Left ventricle myocardium inferior (tissue), 1 donor: ENCODE measurements at places on chromosomes 4 and X. TPM values are rescaled to one million over a fixed set of nuclear protein-coding genes. Genes with fewer than 3 reads are reported as not detected.

ARHGEF38 gene
- not detected for total RNA-seq

- H3K27me3 ChIP-seq: no peaks in the 10 kb centered on the region
- H3K36me3 ChIP-seq: no peaks in the 10 kb centered on the region
- peaks cover 56% of the 10 kb centered on the region for H3K4me1 ChIP-seq
- DNase-seq: no peak
- H3K27ac ChIP-seq: no peak overlapping the region
- no peak overlapping the region for H3K4me3 ChIP-seq
Measured at GRCh38 chr4:153523164-153523796, 57.1 kb downstream of the TMEM131L start.

- H3K4me1 ChIP-seq: no peaks in the 10 kb centered on the region
- no peak overlapping the region for H3K4me3 ChIP-seq
- H3K27ac ChIP-seq: no peak overlapping the region
- no peaks in the 10 kb centered on the region for H3K36me3 ChIP-seq
- DNase-seq: no peak
- peaks cover 32% of the 10 kb centered on the region for H3K27me3 ChIP-seq
Measured at GRCh38 chrX:675955-676295, 45.3 kb downstream of the SHOX start.

DNA sequence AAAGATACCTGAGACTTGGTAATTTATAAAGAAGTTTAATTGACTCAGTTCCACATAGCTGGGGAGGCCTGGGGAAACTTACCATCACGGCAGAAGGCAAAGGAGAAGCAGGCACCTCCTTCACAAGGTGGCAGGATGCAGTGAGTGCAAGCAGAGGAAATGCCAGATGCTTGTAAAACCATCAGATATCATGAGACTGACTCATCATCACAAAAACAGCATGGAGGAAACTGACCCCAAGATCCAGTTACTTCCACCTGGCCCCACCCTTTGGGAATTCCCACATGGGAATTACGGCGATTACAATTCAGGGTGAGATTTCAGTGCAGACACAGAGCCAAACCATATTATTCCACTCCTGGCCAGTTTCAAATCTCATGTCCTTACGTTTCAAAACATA is 514.7 kb upstream of the SPANXN1 start:
- no peaks in the 10 kb centered on the region for H3K36me3 ChIP-seq
- no peak overlapping the region for H3K4me3 ChIP-seq
- no peak for DNase-seq

LDB2 gene
- 29.6 TPM for total RNA-seq

DNA sequence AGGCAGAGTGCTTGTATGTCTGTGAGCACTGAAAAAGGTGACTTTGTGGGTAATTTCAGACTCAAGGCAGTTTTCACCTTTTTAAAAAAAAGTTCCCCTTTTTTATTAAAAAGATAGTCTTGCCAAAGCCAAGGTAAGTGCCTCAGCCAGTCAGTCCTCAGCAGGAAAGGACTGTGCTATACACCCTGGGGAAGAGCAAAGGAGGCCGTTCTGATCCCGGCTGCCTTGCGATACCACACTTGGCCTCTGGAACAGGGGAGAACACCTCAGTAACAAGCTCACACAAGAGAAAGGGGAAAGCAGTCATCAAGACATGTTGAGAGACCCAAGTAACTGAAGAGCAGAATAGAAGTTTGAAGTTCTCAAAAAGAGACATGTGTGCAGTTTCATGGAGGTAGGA is 541.7 kb downstream of the BCOR start:
- H3K36me3 ChIP-seq: no peaks in the 10 kb centered on the region
- no peak overlapping the region for H3K4me3 ChIP-seq
- no peak overlapping the region for H3K27ac ChIP-seq
- no peaks in the 10 kb centered on the region for H3K27me3 ChIP-seq

- no peak overlapping the region for H3K4me3 ChIP-seq
- no peaks in the 10 kb centered on the region for H3K36me3 ChIP-seq
- H3K27ac ChIP-seq: no peak overlapping the region
- H3K4me1 ChIP-seq: peaks cover 20% of the 10 kb centered on the region
- peak; percentile 39 for DNase-seq
- no peaks in the 10 kb centered on the region for H3K27me3 ChIP-seq
Measured at GRCh38 chr4:81724925-81725329, 253.2 kb upstream of the RASGEF1B start.

GRCh38 chr4:115655626-115656025 is 542.2 kb upstream of the NDST4 start:
- no peak overlapping the region for H3K4me3 ChIP-seq
- H3K4me1 ChIP-seq: no peaks in the 10 kb centered on the region
- H3K27ac ChIP-seq: no peak overlapping the region
- no peaks in the 10 kb centered on the region for H3K36me3 ChIP-seq
- no peak for DNase-seq

DNA sequence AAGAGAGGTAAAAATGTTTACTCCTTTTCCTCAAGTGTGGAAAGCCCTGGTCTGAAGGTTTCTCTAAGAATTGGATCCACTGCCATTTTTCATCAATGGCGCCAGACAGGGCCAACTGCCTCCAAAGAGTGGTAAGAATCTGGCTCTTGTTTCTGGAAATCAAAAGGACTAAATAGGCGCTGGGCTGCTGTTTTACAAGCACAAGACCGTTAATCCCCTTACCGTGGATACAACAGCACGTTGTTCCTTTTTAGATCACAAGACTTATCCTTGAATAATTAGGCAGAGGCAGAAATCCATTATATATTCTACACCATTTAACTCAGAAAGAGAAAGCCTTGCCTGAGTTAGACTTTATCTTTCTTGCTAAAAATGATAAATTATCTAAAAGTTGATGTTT is 10.6 kb downstream of the CLTRN start:
- no peaks in the 10 kb centered on the region for H3K4me1 ChIP-seq
- H3K4me3 ChIP-seq: no peak overlapping the region
- no peaks in the 10 kb centered on the region for H3K27me3 ChIP-seq
- no peak overlapping the region for H3K27ac ChIP-seq

DCHS2 gene
- total RNA-seq: not detected

DNA sequence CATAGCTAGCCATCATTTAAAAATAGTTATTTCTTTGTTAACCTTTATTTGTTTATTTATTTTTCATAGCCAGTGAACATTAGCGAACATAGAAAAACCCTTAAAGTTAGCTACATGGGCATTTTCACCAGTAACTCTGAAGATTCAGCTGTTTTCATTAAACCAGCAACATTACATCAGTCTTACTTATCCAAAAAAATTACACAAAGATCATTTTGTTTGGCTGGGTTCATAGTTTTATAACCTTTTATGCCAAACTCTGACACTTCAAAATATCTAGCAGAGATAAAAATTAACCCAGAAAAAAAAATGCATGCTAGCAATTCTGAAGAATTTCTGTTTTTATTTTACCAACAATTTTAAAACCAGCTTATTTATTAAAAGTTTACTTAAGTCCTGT is 784.1 kb downstream of the PCDH18 start:
- no peaks in the 10 kb centered on the region for H3K27me3 ChIP-seq
- H3K4me3 ChIP-seq: no peak overlapping the region
- no peaks in the 10 kb centered on the region for H3K4me1 ChIP-seq

DNA sequence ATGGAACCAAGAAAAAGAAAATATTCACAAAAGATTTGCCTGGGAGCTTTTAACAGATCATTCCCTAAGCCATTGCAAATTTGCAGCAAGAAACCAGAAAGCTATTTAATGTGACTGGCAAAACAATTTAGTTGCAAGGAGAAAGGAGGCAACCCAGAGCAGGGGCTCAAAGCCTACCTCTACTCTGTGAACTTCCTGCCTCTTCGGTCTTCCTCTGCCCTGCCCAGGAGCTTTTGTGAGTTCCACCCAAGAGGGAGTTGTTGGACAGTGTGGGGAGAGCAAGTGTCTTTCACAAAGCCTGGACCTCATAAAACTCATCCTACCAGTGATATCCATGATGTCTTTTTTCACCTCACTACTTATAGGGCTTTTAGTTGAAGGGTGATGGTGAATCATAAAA is 107.4 kb downstream of the AFF1 start:
- no peaks in the 10 kb centered on the region for H3K27me3 ChIP-seq
- peaks cover 7% of the 10 kb centered on the region for H3K36me3 ChIP-seq
- peaks cover 100% of the 10 kb centered on the region for H3K4me1 ChIP-seq
- no peak for DNase-seq

DNA sequence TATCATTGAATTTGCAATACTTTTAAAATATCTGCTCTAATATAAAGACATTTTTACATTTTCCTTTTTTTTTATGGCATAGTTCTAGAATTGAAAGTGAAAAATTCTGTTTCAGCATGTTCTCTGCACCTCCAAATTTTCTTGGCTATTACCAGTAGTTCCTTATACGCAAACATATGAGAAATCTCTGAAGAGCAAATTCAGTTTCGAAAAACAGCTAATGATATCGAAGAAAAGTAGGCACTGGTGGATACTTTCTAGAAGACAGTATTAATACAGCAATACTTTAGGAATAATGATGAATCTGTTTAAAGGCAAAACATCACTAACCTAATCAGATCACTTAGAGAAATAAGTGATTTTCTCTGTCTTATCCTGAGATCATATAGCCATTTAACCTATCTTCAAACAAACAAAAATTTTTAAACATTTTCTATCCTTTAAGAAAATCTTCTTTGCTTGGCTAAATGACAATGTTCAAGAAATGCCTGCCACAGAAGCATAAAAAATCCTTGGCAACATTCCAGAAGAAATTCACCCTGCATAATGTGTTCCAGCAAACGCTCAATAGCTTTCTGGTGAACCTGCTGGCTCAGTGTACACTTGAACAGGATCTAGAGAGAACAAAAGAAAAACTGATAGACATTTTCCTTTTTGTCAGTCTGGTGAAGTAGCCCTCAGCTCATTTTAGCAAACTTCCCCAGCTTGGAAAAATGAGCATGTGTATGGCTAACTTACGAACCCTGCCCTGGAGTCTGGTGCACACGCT is 51.2 kb upstream of the KLF3 start:
- DNase-seq: no peak
- no peak overlapping the region for H3K27ac ChIP-seq
- H3K27me3 ChIP-seq: no peaks in the 10 kb centered on the region
- H3K36me3 ChIP-seq: no peaks in the 10 kb centered on the region
- H3K4me1 ChIP-seq: peaks cover 8% of the 10 kb centered on the region

HHIP gene
- not detected for total RNA-seq

EMD gene
- 55.6 TPM for total RNA-seq

GRCh38 chr4:150694438-150694837 is 112.5 kb downstream of the MAB21L2 start:
- no peak for DNase-seq
- no peaks in the 10 kb centered on the region for H3K36me3 ChIP-seq
- no peaks in the 10 kb centered on the region for H3K4me1 ChIP-seq
- H3K27me3 ChIP-seq: no peaks in the 10 kb centered on the region
- no peak overlapping the region for H3K27ac ChIP-seq
- H3K4me3 ChIP-seq: no peak overlapping the region

DNA sequence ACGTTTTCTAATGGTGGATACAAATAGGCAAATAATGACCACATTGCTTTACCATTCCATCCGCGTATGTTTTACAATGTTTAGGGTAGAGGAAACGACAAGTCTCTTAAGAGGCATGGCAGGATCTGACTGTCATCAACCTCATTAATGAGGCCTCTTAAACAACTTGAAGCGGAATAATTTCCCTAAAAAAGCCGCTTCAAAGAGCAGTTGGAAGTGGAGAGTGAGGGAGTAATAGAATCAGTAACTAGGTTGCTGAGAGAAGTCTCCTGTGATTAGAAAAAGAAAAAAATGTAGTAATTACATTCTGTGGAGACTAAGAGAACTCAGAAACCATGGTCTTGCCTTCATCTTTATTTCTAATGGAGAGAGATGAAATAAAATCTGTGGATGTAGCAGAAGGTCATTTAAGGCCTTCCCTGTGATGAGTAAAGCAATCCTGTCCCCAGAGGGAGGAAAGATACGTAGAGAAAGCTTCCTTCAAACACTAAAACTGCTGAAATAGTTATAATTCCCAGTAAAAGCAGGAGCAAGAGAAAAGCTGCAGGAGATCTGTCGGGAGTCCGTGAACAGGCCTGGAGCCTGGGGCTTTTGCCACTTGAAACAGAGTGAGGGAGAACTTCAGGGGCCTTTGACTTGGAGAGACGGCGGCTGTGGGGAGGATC is 11.1 kb upstream of the SEPSECS start:
- no peaks in the 10 kb centered on the region for H3K36me3 ChIP-seq
- no peaks in the 10 kb centered on the region for H3K27me3 ChIP-seq
- H3K4me1 ChIP-seq: peaks cover 38% of the 10 kb centered on the region
- peak overlapping the region; percentile 29 for H3K27ac ChIP-seq

SLC39A8 gene
- 3.5 TPM for total RNA-seq

- H3K36me3 ChIP-seq: peaks cover 4% of the 10 kb centered on the region
- no peak overlapping the region for H3K4me3 ChIP-seq
- DNase-seq: no peak
- no peak overlapping the region for H3K27ac ChIP-seq
- H3K27me3 ChIP-seq: no peaks in the 10 kb centered on the region
Measured at GRCh38 chrX:129824620-129825019, 19.1 kb downstream of the ZDHHC9 start.

MAGEC2 gene
- total RNA-seq: not detected

- no peaks in the 10 kb centered on the region for H3K27me3 ChIP-seq
- H3K27ac ChIP-seq: peak overlapping the region; percentile 85
- H3K4me3 ChIP-seq: peak overlapping the region; percentile 88
- DNase-seq: no peak
- H3K4me1 ChIP-seq: peaks cover 58% of the 10 kb centered on the region
Measured at GRCh38 chr4:108619372-108620100, 840 bp upstream of the RPL34 start.

GRCh38 chr4:66372706-66373105 is 702.4 kb upstream of the EPHA5 start:
- no peak overlapping the region for H3K4me3 ChIP-seq
- no peak for DNase-seq
- no peaks in the 10 kb centered on the region for H3K4me1 ChIP-seq
- no peaks in the 10 kb centered on the region for H3K27me3 ChIP-seq
- no peak overlapping the region for H3K27ac ChIP-seq
- H3K36me3 ChIP-seq: no peaks in the 10 kb centered on the region

GPR119 gene
- not detected for total RNA-seq

DNA sequence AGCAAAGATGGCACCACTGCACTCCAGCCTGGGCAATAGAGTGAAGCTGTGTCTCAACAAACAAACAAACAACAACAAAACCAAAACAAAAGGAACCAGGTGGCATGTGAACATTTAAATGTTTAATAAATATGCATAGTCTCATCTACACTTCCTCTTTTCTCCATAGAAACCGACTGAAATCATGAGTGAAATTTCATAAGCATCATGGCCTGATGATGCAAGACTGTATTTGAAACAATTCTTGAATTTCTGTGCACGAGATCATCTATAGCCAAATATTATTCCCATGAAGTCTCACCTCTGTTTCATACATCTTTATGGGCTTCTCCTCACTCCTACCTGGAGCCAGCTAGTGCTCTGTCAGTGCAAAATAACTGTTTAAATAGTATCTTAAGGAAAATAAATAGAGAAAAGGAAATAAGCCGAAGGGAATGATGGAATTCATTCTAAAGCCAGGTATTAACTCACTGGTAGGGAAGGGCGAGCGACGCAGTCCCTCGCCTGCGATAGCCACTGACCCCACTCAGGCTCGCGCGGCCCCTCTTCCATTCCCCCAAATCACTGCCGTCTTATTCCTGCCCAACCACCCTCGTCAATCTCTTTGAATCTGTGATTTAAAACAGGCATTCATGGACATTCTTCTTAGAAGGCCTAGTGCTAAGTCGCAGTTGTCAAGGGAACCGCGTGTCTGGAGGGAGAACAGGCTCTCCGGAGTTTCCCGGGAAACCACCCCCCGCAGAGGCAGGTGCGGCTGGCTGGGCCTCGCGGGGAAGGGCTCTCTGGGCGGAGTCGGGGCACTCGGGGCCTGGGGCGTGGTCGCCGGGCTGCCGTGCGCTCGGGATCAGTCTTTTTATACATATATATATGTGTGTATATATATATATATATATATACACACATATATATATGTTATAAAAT is 52.4 kb upstream of the TRIM2 start:
- peaks cover 24% of the 10 kb centered on the region for H3K4me1 ChIP-seq
- no peak for DNase-seq
- H3K4me3 ChIP-seq: peak overlapping the region; percentile 75
